Naive thymus-derived CD4-positive, alpha-beta T cell (primary cell): ENCODE measurements at places on chromosomes 1 and 21.

- DNase-seq = no peak
Observed at GRCh38 chr1:117828201-117828600, 101.2 kb downstream of the GDAP2 start.

GRCh38 chr1:61672376-61672775 lies 52.6 kb downstream of the TM2D1 start:
- DNase-seq = no peak

DNA sequence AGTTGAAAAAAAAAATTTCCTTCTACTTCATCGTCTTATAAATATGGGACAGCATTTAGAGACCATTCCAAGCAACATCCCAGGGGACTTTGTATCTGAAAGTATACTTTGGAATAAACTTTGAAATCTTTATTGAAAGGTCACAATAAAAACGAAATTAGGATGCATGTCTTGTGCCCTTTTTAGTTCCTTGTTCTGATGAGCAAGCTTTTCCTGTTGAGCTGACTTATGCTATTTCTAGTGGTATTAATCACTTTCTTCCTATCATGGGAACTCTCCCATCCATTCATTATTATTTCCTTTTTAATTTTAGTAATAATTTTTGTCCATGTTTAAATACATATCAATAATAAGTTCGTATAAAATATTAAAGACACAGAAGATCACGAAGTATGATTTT lies 4.0 kb upstream of the GBP2 start:
- DNase-seq = no peak

DNA sequence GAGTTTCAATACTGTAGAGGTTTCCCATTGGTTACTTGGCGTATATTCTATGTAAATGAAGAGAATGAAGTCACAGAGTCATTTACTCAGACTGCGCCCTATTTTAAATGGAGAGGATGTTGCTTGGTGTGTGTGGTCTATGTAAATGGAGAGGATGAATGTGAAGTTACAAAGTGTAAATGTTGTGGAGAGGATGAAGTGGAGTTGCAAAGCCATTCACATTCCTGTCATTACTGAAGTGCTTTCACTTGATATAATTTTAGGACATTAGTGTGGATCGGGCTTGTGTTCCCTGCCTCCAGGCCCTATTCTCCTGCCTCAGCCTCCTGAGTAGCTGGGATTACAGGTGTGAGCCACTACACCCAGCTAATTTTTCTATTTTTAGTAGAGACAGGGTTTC lies 99.4 kb upstream of the CACYBP start:
- no peak for DNase-seq

GRCh38 chr21:27306791-27307775 lies 340.2 kb upstream of the ADAMTS5 start:
- DNase-seq = no peak

- DNase-seq = no peak
Observed at GRCh38 chr1:56525489-56526041, 53.8 kb downstream of the PLPP3 start.

DNA sequence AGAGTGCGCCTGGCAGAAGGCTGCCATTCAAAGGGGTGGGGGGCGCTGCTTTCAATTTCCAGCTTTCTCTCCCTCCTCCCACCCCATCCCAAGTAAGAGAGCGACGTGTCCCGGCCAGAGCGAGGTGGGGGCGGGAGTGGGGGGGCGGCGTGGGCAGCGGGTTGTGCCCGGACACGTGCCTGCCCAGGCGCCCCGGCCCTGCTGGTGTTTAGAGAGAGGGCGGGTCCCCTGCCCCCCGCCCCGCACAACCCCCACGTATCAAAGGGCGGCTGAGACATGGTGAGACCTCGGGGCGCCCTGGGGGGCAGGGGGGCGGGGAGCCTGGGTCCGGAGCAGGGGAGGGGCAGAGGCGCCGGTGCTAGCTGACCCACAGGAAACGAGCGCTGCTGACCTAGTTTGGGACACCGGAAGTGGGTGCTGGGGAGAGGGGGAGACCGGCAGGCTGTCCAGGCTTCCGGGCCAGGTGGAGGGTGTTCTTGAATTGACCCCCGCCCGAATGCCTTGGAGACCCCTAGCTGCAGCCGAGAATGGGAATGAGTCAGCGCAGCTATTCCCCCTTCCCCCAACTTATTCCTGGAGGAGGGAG lies 1.3 kb downstream of the ZBTB7B start:
- no peak for DNase-seq

DNA sequence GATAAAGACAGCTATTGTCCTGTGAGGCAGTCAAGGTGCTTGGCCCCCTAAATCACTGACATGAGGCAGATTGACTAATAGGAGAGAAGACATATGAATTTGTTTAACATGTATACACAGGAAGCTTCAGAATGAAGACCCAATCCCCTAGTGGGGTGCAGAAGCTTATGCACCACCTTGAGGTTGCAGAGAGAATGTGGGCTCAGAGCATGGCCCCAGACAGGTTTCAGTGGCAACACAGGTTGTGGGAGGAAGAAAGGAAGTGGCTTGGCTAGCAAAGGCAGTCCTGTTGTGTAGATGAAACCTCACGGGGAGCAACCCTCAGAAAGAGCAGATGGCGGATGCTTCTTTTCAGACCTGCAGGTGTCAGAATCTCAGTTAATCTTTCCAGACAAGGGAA lies 37.0 kb upstream of the PARP1 start:
- peak; percentile 18 for DNase-seq

DNA sequence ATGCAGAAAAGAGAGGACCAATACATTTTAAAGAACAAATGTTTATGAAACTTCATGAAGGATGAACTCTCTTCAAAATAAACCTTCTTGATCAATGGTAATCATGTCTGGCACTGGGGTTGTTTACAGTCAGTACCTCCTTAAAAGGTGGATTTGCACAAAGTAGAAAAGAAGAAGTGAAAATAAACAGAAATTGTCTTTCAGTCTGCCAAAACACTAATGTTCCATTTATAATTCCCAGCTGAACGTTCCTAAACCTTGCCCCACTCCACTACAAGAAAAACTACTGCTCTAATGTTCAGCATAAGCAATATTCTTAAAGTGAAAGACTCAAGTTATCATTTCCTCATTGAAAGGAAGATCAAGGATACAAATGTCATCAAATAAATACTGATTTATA lies 86.2 kb downstream of the EIF4G3 start:
- DNase-seq = no peak

DNA sequence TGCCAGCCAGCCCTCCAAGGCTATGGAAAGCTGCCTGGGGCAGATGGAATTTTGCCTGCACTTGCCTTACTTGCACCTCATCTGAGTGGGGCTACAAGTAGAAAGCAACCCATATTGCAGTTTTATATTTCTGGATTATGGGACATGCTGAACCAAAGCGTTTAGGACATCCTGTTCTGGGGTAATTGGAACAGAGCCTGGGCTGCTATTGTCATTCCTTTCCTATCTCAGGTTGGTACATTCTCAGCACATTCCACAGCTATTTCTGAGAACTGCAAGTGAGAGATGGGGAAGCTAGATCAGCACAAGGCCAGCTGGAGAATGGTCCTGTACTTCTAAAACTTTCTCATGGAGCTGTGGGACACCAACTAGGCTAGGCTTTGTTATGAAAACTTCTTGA lies 713.8 kb downstream of the KCNT2 start:
- no peak for DNase-seq

- no peak for DNase-seq
Observed at GRCh38 chr1:160973491-160973890, 18.9 kb upstream of the ITLN2 start.

DNA sequence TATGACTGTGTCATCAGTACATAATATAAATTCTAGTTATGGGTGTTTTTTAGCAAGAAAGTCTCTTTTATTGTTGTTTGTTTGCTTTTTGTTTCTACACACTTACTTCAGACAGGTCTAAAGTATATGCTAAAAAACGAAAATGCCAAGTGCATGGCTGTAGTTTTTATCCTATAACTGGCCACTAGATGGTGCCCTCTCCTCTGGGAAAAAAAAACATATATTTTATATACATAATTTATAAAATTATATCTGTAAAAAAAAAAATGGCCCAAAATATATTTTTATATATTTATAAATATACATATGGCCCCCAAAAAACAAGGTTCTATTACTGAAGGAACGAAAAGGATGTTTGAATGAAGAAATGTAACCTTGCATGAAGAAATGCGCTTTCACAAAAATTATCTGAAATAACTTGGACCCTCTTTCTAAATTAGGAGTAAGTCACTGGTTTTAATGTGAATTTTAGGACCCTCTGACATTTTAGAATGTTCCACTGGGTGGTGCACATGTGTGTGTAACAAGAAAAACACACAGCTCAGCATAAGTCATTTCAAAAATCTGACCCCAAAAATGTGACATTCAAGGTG lies 93.5 kb downstream of the TTLL7 start:
- DNase-seq = peak; percentile 29

DNA sequence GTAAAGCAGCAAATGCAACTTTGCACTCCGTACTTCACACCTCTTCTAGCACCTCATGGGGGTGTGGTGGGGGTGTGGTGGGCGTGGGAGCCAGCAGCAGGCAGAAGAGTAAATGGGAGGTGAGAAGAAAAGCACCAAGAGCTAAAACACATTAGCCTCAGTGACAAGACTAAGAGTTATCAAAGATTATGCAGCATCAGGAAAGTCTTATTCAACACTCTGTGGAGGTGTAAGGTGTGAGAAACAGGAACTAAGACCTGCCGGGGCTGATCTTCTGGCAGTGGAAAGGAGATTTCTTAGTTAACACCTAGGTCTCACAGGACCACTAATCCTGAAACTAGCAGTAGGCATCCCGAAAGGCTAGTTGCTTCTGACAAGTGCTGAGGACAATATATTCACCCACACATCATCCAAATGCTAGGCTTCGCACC lies 9.9 kb downstream of the TGFBR3 start:
- no peak for DNase-seq

DNA sequence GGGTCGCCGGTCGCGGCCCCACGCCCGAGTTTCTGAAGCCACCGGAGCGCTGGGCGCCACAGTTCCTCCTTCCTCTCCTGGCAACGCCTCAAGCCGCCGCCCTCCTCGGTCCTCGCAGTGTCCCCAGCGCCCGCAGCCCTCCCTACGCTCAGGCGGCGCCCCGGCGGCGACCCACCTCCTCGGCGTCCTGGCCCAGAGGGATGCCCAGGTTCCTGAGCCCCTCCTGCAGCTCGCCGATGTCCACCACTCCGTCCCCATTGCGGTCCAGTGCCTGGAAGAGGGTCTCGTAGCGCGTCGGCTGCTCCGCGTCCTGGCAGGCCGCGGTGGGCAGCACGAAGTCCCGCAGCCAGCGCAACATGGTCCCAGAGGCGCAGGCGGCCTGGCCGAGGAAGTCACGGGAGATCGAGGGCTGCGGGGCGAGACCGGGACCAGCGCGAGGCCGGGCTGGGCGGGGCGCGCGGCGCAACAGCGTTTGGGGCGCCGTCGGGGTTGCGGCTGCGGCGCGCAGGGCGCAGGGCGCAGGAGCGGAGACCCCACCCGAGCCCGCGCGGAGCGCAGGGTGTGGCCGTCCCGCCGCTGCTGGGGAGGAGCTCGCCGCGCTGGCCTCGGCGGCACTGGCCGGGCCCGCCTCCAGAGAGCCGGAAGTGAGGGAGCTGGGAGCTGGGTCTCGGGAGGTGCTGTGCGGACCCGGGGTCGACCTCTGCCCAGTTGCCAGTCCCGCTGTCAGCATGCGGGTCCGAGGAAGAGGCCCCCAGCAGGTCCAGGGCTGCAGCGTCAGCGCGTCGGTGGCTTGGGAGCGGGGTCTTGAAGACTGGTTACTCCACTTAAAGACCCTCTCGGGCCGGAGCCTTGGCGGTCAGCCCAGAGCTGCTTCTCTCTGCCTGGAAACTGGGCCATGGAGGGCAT lies at the start of gene SLC25A24:
TSS of gene SLC25A24 (minus strand) at position 563 of the 906 bp plus-strand sequence. CDS start at position 358, 205 bp downstream.
- DNase-seq = peak; percentile 58

GRCh38 chr21:37496972-37497371 lies 130.4 kb downstream of the DYRK1A start:
- DNase-seq = no peak

DNA sequence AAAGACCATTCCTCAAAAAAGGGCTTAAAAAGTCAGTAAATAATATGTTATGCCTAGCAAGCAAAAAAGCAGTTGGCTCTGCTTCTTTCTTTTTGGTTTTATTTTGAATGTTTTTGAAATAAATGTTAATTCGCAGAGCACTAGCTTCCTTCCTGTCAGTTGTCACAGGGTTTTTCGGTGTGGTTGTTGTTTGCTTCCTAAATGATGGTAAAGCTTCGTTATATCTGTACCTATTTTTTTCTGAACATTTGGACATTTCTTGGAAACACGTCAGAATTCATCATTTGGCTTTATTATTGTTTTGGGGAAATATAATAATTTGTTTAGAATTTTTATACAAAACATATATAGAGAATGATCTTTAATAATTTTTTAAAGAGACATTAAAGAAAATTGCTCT lies 351.9 kb upstream of the SGIP1 start:
- DNase-seq = no peak

- DNase-seq = no peak
Observed at GRCh38 chr21:44918107-44918470, 2.6 kb downstream of the ITGB2 start.

DNA sequence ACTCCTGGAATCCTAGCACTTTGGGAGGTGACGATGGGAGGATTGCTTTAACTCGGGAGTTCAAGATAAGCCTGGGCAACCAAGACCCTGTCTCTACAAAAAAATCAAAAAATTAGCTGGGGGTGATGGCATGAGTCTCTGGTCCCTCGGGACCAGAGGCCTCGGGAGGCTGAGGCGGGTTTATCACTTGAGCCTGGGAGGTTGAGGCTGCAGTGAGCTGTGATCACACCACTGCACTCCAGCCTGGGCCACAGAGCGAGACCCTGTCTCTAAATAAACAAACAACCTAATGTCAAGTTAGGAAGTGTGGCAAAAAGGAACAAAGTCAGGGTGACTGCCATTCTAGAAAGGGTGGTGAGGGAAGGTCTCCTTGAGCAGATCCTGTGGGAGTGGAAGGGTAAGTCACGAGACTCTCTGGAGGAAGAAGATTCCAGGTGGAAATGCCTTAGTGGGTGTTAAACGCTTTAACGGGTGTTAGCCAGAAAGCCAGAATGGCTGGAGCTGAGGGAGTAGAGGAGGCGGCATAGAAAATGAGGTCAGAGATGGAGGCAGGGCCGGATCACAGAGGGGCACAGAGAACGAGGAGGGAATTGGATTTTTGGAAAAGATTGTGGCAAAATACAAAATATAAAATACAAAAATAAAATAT lies 62.2 kb upstream of the ATP5PO start:
- no peak for DNase-seq

DNA sequence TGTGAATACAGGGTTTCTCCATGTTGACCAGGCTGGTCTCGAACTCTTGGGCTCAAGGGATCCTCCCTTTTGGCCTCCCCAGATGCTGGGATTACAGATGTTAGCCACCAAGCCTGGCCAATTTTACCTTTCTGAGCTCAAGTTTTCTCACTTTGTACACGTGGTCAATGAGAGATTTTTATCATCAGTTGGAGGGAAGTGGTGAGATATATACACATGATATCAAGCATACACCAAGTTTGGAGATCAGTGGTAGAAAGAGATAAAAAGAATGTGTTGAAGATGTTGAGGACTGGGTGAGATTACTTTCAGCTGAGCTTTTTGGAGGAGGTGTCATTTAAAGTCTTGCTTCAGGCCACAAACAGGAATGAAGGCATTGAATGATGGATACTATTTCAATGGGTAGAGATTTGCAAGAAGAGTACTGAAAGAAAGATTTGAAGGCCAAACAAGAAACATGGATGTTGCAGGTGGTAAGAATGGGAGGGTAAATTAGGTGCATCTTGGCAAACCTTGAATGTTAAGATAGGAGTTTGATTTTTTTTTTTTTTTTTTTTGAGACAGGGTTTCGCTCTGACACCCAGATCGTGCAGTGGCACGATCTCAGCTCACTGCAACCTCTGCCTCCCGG lies 3.0 kb upstream of the SESN2 start:
- no peak for DNase-seq
